ENCODE measurements at places on chromosomes 2 and 18.

DNA sequence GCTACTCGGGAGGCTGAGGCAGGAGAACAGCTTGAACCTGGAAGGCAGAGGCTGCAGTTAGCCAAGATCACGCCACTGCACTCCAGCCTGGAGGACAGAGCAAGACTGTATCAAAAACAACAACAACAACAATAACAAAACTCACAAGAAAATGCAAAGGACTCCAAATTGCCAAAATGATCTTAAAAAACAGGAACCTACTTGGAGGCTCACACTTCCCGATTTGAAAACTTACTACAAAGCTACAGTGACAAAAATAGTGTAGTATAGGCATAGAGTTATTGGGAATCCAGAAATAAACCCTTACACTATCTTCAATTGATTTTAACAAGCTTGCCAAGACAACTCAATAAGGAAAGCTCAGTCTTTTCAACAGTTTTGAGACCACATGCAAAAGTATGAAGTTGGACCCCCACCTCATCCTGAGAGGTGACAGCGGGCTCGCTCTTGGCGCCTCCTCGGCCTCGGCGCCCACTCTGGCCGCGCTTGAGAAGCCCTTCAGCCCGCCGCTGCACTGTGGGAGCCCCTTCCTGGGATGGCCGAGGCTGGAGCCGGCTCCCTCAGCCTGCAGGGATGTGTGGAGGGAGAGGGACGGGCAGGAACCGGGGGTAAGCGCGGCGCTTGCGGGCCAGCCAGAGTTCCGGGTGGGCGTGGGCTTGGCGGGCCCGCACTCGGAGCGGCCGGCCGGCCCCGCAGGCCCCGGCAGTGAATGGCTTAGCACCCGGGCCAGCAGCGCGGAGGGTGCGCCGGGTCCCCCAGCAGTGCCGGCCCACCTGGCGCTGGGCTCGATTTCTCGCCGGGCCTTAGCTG lies 18.3 kb upstream of the ACVR2A start:
- no peak for DNase-seq

GRCh38 chr2:172901913-172902312 lies 166.3 kb downstream of the RAPGEF4 start:
- no peak for DNase-seq

GRCh38 chr2:105924271-105924670 lies 179.6 kb downstream of the NCK2 start:
- DNase-seq = no peak

- DNase-seq = no peak
Observed at GRCh38 chr2:155748131-155748530, 584.4 kb downstream of the NR4A2 start.

DNA sequence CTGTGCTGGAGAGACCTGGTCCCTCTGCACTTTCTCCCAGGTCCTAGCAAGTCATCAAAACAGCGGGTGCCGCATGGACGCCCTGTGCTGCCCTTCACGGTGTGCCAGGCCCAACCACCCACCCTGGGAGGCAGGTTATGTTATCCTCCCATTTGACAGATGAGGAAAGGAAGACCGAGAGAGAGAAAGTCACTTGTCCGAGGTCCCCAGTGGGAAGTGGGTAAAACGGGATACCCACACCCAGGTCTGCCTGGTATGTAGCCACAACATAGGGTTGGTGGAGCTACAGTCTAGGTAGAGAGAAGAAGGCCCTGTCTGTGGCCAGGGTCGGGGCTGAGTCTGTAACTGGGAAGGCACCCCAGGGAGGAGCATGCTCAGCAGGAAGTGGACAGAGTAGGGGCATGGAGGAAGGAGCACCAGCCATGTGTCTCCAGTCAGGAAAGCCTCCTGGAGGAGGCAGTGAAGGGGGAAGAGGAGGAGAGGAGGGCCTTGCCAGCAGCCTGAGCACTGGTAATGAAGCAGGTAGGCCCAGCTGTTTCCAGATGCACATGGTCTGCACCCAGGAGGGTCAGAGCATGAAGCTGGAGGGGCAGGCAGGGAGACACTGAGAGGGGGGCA lies 98.4 kb downstream of the ZFP36L2 start:
- DNase-seq = no peak

- no peak for DNase-seq
Observed at GRCh38 chr2:9650119-9650821, 19.5 kb upstream of the YWHAQ start.

DNA sequence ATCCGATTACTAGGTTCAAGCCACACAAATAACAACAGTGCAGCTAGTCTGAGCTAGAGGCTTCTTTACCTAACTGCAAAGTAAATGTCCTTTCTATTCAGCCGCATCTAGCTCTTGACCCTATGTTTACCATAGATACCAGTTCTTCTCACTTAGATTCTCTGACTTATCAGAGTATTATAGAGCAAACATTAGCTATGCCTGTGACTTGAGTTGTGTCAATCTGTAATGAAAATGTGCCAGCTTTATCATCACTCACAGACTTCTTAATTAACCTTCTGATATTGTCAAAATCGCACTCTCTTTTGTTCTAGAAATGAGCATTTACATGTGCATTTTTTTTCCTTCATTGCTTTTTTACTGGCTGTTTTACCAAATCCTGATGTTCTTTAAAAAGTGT lies 79.9 kb downstream of the BCL11A start:
- no peak for DNase-seq

GRCh38 chr2:14828223-14828622 lies 195.7 kb downstream of the LRATD1 start:
- DNase-seq = no peak

DNA sequence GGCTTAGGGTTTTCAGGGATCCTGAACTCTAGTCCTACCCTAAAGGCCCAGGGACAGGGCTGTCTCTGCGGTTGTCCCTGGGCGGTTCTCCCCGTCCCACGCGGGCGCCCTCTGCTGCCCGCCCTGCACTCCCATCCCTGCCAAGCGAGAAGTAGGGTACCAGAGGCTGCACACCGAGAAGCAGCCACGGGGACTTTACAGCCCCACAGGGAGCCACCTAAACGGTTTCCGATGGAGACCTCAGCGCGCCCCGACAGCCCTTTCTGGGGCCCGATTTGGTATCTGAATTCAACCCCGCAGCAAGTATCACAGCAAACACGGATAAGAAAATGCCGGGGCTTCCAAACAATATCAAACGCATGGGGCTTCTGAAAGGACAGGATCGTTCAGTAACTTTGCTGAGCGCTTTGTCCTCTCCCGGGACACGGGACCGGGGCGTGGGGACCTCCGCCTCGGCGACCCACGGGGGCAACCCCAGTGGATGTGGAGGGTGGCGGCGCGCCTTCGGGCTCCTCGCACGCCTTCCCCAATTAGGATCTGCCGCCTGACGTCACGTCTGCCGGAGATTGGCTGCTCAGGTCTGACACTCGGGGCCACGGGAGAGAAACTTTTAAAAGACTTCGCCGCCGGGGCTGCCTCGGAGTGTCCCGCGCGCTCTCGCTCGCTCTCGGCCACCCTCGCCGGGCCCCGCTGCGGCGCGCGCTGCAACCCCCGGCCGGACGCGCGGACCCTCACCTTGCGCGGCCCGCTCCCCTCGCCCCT lies at the start of gene LTBP1:
Gene LTBP1, plus strand, starts transcription at position 640 of the 762 bp plus-strand sequence. CDS start 372 bp downstream, outside the sequence.
- DNase-seq = peak; percentile 57

GRCh38 chr18:48034651-48035555 lies 104.4 kb upstream of the SMAD2 start:
- no peak for DNase-seq

DNA sequence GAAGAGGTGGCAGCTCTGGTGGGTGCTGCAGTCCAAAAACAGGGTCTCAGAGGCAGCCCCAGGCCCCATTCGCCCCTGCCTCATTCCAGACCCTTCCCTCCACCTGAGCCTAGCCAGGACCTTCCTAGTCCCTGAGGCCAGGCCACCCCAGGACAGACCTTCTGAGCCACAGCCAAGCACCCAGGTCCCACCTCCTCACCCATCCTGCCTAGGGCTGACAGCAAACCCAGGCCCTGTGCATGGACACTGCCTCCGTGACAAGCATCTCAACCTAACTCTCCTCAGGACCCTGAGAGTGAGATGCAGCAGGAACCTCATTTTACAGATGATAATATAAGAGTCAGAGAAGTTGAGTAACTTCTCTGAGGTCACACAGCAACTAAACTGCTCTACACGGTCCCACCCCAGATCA lies 15.5 kb downstream of the ADRA2B start:
- DNase-seq = no peak

DNA sequence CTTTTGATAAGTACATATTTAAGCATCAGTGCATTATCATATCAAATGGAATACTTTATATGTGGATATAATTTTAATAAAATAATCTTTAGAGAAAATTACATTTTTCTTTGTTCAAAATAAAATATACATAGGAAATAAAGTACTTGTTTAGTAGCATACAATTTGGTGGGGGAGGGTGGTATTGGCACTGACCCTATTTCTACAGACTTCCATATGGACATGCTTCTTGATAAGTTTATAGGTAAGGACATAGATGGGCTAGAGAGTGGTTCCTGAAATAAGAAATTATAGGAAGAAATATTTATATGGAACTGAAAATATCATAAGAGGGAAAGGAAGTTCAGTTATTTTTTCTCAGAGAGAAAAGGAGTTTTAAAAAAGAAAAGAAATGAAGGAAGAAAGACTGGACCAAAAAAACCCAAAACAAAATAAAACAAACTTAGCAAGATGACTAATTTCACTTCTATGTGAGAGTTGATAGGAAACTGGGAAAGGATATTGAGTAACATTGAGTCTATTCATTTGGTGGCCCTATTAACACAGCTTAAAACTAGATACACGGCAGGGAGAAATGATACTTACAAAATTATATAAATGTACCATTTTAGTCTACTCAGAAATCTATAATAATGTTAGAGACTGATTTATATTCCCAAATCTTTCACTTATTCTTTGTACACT lies 505.9 kb downstream of the ERBB4 start:
- DNase-seq = peak; percentile 53

GRCh38 chr18:12842459-12843380 lies 41.3 kb downstream of the PTPN2 start:
- DNase-seq = no peak

DNA sequence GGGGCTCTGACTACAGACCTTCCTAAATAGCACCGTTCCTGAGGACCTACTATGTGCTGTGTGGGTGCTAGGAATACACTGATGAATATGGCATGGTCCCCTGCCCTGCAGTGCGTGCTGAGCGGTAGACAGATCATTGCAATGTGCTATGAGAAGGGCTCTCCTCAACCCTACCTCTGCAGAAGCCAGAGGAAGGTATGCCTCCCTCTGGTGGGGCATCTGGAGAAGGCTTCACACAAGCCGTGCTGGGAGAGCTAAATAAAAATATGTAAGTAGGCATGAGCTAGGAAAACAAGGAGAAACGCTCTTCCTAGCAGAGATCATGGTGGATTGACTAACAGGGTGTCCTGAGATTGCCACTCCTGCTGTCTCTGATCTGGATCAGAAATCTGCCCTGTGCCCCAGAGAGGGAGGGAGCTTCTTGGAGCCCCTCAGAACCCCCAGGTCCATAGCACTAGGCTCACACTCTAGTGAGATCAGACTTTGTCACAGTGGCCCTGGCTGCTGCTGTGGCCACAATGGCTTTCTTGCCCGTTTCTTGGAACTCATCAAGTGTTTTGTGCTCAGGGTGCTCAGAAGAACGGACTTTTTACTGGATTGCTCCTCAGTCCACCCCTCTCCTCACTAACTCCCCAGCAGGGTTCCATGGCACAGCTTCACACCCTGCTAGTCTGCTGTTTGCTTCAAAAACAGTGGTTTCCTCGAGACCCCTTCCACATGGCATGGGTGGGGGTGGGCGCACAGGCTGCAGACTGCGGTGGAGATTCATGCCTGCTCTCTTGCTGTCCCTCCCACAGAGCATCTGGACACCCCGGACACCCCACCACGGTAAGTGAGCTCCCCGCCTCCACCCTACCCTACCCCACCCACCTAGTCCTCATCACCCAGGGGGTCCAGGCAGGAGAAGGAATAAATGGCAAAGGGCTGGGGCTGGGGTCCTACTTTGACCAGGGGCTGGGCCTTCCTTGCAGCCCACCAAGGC lies 14.2 kb downstream of the SIGLEC15 start:
- DNase-seq = peak; percentile 52

DNA sequence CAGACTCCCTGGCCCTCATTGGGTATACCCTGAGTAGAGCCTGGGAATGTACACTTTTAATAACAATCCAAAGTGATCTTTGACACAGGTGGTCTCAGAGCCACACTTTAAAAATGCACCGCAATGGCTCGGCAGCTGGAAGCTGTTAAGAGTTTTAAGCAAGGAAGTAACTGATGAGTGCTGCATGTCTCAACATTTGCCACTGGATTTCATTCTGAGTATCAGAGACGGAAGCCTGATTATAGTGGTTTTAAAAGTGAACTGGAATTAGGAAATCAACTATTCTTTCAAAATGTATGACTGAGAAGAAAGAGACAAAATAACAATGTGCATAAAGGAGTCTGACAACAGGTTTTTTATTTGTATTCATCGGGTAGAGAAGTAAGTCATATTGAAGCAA lies 7.5 kb downstream of the MBOAT2 start:
- DNase-seq = no peak

DNA sequence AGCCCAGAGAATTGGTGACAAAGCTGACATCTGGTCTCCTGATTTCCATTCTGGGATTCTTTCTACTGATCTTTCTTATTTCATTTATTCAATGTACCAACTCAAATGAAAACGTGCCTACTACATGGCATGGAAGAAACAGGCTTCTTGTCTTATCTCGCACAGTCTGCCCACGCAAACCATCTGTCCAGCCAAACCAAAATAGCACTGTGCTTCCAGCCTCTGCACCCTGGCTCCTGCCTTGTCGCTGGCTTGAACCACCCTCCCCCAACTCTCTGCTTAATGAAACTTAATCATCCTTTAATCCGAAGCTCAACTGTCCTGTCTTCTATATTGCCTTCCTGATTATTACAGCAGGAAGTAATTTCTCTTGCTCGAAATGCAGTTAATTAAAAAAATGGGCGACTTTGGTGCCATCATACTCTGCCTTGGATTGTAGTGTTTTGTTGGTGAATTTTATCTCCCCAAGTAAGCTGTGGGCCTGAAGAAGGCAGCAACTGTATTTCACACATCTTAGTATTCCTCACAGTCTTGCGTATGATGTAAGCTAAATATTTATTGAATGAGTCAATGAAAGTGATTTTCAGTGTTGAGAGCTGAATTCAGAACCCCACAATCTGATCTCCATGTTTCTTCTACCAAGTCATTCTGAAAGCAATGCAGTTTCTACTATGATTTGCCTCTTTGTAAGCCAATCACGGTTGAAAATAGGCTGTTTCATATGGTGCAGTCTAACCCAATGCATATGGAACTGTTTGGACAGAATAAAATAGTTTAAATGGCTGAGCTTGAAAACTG lies 190.8 kb downstream of the TMEM247 start:
- DNase-seq = no peak

GRCh38 chr2:96618596-96619283 lies 19.4 kb downstream of the KANSL3 start:
- no peak for DNase-seq

- DNase-seq = no peak
Observed at GRCh38 chr18:75215663-75216062, 5.1 kb downstream of the TSHZ1 start.

DNA sequence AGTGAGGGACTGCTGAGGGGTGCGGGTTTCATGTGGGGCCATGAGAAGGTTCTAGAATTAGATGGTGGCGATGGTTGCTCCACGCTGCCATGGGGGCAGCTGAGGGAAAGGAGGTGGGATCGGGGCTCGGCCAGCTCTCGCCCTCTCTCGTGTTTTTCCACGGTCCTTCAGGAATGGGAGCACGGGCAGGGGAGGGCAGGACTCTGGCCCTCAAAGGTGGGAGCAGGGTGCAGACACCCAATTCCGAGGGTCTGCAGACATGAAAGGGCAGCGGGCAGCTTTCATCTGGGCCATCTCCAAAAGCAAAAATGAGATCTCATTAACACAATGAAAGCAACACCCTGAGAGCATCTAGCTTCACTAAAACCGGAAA lies 53.4 kb upstream of the SALL3 start:
- DNase-seq = no peak
